NCI-H526 (cell line): ENCODE measurements at places on chromosomes 16 and 17.

GRCh38 chr16:52456368-52456767, 90.6 kb downstream of the TOX3 start:
- no peak for DNase-seq

DNA sequence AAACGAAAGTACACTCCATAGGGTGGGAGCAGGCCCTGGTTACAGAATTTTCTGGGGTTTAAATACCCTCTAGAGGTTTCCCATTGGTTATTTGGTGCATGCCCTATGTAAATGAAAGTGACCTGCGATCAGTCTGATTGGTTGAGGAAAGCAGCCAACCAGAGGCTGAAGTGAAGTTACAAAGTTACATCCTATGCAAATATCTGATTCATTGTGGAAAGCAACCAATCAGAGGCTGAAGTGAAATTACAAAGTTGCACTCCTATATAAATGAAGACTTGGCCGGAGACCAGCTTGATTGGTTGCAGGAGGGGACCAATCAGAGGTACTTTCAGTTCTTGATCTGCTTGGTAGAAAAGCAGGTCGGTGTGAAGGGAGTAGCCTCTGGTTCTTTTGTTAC, 24.4 kb downstream of the NAA60 start:
- DNase-seq: no peak

DNA sequence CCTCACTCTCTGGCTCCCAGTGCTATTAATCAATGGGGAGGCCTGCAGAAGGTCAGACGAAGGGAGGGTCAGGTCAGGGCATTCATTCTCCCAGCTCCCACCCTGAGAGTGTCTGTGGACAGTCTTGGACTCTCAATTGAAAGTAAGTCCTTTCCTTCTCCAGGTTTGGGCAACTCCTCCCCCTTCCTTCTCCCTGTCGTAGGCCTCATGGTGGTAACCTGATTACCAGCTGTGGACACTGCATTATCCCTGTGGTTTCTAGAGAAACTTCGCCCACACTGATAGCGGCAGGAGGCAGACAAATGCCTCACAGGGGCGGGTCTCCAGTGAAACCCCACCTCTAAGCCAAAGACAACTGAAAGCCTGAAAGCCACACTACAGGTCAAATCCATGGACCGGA, 57.7 kb upstream of the SLC25A19 start:
- no peak for DNase-seq

- DNase-seq: no peak
Measured at GRCh38 chr16:11370084-11370931, 25.0 kb downstream of the RMI2 start.

GRCh38 chr16:47013910-47014309, 40.4 kb upstream of the DNAJA2 start:
- DNase-seq: no peak

- DNase-seq: no peak
Measured at GRCh38 chr17:44257815-44258760, 9.8 kb downstream of the SLC4A1 start.
